ENCODE measurements at places on chromosomes 2 and 18. TPM values are rescaled to one million over a fixed set of nuclear protein-coding genes. Genes with fewer than 3 reads are reported as not detected.

DNA sequence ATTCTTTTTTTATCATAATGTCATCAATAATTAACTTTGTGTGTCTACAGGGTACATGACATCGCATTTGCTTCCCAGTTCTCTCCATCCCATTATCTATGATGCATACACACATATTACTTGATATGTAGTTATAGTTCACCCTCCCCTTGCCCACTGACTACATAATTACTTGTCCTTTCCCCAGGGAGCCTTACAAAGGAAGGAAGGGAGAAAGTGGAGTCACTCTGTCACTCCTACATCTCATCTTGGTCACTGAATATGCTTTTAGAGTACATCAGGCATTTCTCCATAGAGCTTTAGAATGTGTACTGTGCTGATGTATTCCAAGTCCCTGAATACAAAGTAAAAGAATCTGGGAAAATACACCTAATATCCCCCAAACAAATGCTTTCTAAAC is 6.0 kb upstream of the DTNA start:
- DNase-seq: no peak

LYG1 gene
- total RNA-seq: 0.22 TPM

DNA sequence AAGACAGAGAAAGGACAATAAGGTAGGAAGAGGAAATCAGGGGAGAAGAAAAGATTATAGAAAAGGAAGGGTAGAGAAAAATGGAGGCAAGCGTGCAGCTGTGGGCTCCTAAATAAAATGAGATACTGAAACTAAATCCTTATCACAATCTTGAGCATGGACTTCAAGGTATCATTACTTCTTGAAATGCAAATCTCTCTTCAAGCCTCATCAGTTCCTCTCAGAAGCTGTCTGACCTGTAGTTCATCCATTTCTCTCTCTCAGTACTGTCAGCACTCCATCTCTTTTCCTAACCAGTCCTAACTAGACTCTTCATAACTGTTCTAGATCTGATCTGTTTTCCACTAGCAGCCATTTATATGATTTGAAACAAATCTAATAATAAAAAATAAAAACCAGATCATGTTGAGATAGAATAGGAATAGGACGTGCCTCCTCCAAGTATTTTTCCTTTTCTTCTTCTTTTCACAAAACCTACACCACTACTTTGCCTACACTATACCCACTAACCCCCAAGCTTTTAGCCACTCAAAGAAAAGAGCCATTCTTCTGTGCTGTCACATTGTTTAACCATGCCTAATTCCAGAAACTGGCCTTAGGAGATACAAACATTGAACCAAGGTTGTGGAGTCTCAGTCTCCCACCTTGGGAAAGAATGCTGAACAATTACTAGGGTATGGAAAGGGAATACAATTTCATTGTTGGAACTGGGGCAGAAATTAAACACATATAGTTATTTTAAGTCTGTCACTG is 21.1 kb downstream of the BABAM2 start:
- no peak for DNase-seq

GRCh38 chr2:112032224-112032586 is 22.9 kb upstream of the TMEM87B start:
- no peak for DNase-seq

DNA sequence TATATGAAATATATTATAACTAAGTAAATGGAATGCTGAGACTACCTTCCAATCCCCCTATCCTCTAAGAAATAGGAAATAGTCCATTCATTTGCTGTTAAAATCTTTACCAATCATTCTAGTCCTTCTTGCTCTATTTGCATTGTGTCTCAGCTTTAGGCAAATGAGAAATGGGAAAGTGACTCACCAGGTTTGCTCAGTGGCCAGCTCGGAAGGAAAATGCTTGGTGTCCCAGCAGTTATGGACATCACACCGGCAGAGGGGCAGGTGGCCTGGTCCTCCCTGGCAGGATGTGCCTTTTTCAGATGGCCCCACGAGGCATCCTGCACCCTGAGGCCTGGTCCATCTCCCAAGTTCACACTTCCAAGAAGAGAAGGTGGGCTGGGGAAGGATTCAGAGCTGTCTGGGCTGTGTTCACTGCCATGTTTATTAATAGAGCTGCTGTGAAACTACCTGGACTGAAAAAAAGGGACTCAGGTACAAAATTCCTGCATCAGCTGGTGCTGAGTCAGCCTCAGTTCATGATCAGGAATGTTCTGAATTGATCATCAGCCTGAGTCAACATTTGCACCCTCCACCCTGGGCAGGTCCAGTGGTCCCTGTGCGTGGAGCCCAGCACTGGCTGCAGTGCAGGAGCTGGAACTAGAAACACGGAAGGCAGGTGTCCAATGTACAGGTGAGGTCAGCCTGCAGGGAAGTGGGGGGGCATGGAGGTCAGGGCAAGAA is 60.1 kb upstream of the ARL4C start:
- DNase-seq: no peak

ATL2 gene
- total RNA-seq: 36.2 TPM

- peak; percentile 85 for DNase-seq
Observed at GRCh38 chr18:10169064-10169562, 255.3 kb downstream of the VAPA start.

DNA sequence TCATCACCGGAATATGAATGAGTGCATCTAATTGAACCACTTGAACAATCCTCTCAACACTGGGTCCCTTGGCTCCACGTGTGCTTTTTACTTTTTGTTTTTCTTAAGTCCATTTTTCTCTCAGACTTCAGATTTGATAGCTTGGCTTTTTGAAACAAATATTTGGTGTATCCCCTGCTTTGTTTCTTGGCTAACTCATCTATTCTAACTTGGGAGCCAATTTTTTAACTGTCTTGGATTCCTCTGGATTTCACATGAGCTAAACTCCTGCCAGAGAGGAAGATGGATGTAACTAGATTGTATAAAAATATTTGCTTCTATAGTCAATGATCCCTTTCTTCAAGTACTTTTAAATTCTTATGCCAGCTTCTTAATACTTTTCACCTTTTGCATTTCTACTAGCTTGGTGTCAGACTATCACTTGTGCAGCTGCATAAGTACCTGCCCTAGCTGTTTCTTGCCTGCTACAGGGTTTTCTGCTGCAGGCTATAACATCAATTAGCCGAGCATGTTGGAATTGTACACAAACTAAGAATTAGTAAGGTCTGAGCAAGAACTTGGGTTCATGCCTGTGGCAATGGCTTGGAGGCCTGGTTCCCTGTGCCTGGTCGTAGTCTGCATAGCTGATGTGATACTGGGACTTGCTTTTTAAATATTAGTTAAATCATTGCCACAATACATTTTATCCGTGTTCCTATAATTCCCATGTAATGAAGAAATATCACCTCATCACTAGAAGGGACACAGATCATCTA is 281.5 kb downstream of the EN1 start:
- no peak for DNase-seq

DNA sequence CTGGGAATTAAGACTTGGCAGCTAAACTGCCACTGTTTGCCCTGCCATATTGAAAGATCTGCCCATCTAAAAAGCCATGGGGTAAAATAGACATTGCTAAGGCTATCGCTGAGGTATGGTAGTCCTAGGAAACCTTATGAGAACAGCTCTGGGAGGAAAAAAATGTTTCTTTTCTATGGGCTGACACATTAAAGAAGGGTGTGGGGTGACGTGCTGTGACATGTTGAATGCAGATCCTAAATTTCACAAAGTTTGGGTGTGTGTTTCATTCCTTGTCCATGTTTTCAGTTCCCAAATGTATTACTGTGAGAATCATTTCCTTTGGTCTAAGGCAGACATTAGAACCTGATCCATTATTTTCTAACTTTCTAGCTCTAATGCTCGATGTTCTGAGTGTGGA is 766.4 kb downstream of the BCL11A start:
- DNase-seq: no peak

DNA sequence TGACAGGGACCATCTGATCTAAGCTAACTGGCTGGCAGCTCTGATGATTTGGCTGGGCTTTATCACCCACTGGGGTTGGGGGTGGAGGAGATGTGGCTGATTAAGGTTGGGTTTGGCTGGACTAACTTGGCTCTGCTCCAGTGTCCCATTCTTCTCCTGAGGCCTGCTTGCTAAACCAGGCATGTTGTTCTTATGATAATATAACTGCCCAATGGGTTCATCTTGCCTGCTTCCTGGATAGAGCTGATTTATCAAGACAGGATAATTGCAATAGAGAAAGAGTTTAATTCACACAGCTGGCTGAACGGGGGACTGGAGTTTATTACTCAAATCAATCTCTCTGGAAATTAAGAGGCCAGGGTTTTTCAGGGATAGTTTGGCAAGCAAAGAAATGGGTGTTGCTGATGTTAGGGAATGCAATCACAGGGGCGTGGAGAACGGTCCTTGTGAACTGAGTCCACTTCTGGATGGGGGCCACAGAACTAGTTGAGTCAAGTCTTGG is 150.4 kb downstream of the PTH2R start:
- no peak for DNase-seq

IL18RAP gene
- not detected for total RNA-seq

DNA sequence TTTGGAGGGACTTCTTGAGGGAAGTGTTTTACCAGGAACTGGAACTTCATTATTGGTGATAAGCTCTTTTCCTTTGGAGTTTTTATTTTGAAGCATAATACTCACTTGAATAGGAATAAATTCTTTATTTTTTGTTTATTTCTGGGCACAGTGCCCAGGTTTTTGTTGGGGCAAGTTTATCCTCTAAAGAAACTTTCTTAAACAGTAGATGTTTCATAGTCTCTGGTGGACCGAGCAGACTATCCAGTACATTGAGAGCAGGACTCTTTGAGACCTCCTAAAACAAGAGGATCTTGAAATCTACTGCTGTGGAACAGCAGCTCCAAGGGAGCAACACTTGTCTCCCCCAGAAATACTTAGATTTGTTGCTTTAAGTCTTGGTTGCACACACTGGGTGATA is 109.4 kb downstream of the PARD3B start:
- DNase-seq: no peak

GRCh38 chr2:96729748-96730147 is 10.1 kb downstream of the LMAN2L start:
- DNase-seq: no peak

DNA sequence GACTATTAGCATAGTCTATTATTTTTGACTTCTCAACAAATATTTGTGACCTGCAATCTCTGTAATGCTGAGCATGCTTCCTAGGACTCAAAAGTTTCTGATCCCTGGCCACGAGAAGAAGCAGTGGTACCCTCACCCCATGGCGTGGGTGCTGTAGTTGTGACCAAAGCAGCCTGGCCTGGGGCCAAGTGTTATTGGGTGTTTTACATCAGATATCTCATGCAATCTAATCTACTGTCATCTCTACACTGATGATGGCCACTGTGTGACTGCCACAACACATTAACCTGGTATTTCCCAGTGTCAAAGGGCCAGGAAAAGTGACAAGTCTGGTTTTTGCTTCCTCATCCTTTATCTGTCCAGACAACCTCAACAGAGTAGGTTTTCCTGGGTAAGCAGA is 80.8 kb upstream of the WIPF1 start:
- no peak for DNase-seq

GRCh38 chr18:31486165-31486564 is 11.8 kb upstream of the DSG2 start:
- DNase-seq: no peak

CCDC74B gene
- 0.79 TPM for total RNA-seq

- peak; percentile 98 for DNase-seq
Observed at GRCh38 chr2:99489761-99490622, at the start of gene REV1. Gene REV1 (minus strand): TSS chr2:99490017. CDS start chr2:99464975, 25,042 bp downstream.

DNA sequence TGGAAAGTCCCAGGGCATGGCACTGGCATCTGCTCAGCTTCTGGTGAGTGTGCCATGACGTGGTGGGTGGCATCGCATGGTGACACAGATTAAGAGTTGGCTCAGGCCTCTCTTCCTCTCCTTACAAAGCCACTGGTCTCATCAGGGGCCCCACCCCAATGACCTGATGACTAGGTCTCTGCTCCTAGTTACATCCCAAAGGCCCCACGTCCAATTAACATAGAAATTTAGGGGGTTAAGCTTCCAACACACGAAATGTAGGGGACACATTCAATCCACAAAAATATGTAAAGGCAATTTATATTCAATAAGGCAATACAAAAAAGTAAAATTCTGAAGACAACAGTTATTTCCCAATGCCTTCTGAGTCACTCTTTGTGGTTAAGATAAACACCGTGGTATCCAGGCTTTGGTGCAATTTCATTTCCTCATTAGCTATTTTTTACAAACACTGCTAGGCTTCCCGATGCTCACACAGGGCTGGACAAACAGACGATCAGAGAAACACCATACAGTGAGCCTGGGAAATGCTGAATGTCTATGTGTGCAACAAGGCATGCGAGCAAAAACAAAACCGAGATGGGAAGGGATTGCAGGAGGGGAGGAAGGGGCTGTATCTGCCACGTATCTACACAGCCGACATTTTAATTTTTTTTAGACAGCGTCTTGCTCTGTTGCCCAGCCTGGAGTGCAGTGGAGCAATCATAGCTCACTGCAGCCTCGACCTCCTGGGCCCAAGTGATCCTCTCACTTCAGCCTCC is 67.2 kb downstream of the MBP start:
- peak; percentile 96 for DNase-seq

GRCh38 chr2:111143843-111144198 is 23.1 kb downstream of the BCL2L11 start:
- DNase-seq: no peak

DNA sequence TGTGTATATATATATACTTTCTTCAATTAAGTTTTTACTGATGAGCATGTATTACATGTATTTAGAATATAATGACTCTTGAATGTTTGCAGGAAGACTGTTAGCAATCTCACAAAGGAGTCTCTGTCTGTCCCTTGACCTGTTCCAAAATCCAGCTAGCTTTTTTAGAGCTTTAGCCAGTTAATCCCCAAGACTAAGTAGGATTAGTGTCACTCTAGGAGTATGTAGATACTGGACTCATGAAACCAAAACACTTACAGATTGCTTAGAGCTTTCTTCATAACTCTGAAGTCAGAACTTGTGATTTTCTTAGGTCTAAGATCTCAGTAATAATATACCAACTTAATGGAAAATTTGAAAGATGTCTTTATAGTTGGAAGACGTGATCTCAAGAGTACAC is 2.2 kb downstream of the UBXN4 start:
- DNase-seq: no peak

DNA sequence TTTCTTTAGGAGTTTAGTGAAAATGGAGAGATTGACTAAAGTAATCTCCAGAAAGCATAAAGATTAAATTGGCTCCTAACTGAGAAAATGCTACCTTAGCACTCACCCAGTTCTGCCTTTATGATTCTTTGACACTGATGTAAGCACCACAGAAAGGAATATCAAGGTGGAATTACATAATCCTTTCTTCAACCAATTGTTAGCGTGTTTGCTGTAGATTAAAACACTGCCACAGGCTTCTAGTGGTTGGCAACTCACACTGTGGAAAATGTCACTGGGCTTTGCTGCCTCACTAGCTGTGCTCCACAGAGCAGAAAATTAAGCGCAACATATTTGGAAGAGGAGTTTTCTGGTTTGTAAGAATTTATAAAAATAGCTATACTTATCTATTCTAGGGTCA is 104.1 kb downstream of the DLGAP1 start:
- DNase-seq: no peak

COL6A3 gene
- total RNA-seq: 1.8 TPM

GNLY gene
- not detected for total RNA-seq
